ENCODE measurements at places on chromosomes 6 and 20.

GRCh38 chr6:77620278-77620882 is 32.5 kb upstream of the MEI4 start:
- no peak for DNase-seq

DNA sequence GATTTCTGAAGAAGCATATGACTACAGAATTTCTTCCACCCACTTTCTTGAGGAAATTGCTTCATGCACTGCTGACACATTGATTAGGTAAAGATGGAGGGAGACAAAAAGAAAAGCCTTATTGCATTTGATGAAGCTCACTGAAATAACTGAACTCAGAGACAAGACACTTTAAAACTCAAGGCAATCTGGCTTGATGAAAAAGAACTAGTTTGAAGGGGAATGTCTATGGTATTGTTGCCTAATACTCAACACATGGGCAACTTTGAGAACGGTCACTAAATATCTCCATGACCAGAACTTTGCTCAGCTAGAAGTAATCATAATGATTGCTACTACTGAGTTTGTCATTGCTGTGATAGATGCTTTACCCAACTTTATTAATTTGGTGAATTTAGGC is 38.1 kb downstream of the HTR1B start:
- DNase-seq: no peak

DNA sequence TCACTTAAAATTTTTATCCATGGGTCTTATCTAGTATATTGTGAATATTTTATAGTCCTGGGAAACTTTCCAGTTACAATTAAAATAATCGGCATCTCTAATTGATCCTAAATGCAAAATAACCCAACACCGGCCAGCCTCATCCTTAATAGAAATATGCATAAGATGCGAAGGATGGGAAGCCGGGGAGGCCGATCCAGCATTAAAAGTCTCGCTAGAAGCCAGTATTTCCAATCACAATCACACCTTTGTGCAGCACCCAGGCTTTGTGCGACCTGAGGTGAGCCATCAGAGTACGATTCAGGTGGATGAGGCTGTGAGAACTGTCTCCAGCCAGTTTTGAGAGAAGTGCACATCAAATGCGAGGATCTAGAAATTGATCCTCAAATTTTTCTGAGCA is 65.4 kb downstream of the EZR start:
- no peak for DNase-seq

DNA sequence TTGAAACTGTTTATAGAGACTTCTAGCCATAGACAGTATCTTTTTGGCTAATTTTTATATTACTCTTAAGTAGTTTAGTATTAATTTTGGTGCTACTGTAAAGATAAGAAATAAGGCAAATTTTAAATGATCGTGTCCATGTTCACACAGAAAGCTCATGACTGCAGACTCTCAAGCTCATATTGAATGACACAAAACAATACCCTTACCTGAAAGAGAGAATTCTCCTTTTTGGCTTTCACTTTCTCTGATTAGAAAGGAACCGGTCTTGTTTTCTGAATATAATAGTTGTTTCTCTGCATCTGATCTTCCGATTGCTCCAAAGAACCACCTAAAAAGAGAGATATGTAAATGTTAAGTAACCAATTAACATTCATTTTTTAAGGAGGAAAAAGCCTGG is 57.0 kb downstream of the FRK start:
- no peak for DNase-seq

DNA sequence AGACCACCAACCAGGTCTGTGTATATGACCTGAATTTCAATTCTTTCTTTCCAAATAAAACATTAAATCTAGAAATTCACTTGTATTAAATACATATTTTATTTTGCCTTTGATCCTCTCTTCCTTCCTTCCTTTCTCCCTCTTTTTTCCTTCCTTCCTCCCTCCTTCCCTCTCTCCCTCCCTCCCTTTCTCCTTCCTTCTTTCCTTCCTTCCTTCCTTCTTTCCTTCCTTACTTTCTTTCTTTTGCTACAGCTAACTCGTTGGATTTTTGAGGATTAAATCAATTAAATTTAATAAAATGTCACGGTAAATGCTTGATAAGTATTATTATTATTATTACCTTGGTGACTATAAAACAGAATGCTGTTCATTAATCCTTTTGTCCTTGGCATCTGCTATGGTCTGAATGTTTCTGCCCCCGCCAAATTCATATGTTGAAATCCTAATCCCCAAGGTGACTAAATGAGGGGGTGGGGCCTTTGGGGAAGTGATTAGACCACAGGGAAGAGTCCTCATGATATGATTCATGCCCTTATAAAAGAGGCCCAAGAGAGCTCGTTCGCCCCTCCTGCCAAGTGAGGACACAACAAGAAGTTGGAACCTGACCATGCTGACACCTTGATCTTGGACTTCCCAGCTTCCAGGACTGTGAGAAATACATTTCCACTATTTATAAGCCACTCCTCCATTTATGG is 67.6 kb upstream of the BTBD3 start:
- DNase-seq: no peak

DNA sequence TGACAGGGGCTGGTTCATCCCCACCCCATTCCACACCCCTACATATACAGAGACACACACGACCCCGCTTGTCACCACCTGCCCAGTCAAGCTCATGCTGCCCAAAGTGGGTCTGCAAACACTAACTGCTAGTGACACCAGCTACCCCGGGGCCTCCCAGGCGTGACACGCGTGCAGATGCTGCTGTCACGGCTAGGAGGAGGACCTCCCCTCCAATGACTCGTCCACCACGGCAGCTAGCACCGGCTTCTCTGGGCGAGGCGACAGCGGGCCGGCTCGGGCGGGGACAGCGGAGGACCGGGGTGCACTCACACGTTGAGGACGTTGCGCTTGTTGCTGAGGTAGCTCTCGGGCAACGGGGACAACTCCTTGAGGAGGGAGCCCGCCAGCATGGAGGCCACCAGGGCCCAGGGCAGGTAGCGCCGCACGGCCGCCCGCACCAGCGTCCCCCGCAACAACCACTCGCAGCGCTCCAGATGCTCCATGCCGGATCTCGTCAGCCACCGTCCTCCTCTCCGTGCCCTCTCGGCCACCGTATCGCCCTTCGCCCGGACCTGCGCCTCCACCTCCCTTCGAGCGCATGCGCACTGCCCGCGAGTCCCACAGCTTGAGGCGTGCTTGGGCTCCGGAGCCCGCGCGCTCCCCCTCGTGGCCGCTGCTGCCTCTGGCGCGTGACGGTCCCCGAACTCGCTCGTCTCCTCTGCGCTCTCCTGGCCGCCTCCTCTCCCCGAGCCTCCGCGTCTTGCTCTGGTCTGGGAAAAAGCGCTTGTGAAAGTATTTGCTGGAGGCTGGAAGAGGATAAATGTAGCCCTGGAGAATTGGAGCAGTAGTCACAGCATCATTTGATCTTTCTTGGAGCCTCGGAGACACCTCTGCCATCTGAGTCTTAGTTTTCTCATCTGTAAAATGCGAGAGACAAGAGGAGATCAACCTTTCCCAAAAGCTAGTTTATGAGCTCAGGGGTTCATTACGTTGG is at the start of gene FITM2:
FITM2 (minus strand) TSS at position 539 of the 976 bp plus-strand sequence; CDS start at position 485, 54 bp downstream.
- DNase-seq: peak; percentile 99

DNA sequence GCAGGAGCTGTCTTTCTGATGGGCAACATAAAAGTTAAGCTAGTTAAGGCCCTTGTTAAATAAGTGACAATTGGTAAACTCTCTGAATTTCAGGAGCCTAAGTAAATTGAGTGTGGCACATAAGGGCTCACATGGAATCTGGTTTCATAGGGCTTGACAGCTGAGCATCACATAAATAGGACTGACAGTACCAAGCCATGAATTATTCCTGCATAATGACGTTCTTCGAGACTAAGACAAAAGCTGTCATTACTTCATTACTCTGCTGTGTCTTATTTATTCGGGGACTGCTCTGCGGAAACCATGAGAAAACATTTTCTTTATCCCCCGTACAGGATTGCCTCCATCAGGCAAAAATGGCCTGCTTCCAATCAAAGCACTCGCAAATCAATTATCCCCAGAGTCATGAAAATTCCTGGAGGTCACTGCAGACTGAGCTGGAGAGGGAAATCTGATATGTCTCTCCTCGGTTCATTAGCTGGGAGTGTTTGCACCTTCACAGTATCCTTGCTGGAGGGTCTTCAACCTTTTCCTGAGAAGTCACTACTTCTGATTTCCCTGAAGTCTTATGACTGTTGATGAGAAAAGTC is 311.4 kb downstream of the CDH26 start:
- no peak for DNase-seq

- DNase-seq: no peak
Observed at GRCh38 chr6:150710236-150710635, 110.6 kb downstream of the PLEKHG1 start.

GRCh38 chr6:52365866-52366540 is 4.1 kb downstream of the PAQR8 start:
- DNase-seq: no peak

- DNase-seq: peak; percentile 57
Observed at GRCh38 chr6:89411145-89412070, 665 bp downstream of the RRAGD start.

DNA sequence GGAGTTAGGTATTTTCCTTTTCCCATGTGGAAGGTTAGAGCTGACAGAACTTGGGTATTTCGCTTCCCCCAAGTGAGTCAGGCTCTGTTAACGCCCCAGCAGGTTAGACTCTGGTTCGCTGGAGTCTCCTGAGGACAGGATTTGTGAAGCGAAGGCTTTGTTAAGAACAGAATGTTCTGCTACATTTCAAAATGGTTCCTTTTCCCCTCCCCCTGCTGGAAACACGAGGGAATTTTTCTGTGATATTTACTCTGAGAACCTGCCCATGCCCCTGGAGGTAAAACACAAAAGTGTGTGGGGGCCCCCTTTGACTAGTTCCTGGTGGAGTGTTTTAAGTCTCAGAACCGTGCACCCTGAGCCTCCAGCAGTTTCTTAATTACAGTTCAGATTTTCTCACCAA is 731.4 kb upstream of the CITED2 start:
- DNase-seq: peak; percentile 2

GRCh38 chr6:4848382-4849068 is 72.3 kb downstream of the CDYL start:
- no peak for DNase-seq

DNA sequence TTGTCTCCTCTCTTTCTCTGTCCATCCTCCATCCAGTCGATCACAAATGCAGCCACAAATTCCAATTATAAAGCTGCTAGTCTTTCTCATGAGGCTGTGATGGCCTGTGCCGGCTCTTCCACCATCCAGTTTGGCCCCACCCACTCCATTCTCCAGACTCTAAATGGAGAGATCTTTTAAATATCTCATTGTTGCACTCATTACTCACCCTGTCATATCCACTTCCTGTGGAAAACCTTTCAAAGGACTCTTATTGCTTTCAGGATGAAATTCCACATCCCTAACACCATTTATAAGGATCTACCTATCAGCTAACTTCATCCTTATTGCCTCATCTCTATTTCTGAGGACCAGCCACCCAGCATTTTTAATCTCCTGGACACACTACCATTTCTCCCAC is 70.6 kb downstream of the NRN1 start:
- no peak for DNase-seq

- no peak for DNase-seq
Observed at GRCh38 chr6:50240986-50241385, 191.3 kb upstream of the DEFB112 start.

- DNase-seq: no peak
Observed at GRCh38 chr20:19940988-19941460, 76.1 kb upstream of the NAA20 start.

GRCh38 chr20:22490287-22491193 is 93.8 kb downstream of the FOXA2 start:
- DNase-seq: no peak

DNA sequence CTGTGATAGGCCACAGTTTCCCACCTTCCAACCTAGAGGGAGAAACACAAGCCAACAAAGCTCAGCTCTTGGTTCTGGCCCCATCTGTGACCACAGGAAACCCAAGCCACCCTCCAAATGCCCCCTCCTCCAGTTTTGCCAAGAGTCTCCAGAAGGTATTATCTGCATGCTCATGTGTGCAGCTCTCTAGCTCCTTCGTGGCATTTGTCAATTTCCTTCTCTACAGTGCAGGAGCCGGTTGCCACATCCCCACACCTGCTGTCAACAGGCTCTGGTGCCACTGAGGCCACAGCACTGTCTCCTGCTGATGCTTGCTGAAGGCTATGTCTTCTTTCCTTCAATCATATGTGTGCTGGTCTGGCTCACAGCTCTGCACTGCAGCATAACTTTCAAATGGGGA is 177.2 kb downstream of the CLIC5 start:
- no peak for DNase-seq

DNA sequence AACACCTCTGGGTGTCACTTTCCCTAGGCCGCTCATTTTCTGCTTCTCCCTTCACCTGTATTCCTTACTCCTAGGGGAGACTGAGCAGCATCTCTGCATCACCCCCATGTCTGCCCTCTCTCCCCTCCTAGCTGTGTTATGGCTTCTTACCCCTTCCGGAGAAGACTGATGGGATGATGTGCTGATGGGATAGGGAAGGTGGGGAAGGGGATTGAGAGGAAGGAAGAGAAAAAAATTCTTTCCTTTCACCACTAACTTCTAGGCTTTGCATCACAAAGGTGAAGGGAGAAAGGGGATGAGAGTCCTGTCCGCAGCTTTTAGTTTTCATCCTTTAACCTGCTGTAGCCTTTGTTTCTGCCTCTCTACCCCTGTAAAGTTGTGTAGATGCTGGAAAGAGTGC is 26.7 kb downstream of the AKAP7 start:
- DNase-seq: no peak

- DNase-seq: peak; percentile 0
Observed at GRCh38 chr20:25284131-25284601, 36.3 kb downstream of the PYGB start.

GRCh38 chr20:59966428-59966827 is 8.2 kb downstream of the CDH26 start:
- DNase-seq: no peak

GRCh38 chr6:1554476-1555310 is 55.0 kb upstream of the FOXC1 start:
- DNase-seq: peak; percentile 85

GRCh38 chr6:148250975-148251685 is 91.5 kb upstream of the SASH1 start:
- no peak for DNase-seq

GRCh38 chr6:82072751-82073150 is 174.8 kb downstream of the IBTK start:
- no peak for DNase-seq

GRCh38 chr6:42129360-42129676 is 13.1 kb downstream of the C6orf132 start:
- DNase-seq: no peak
